ENCODE measurements at places on chromosomes 3 and 15.
A peak's percentile ranks its signal among the peaks of the same experiment; 100 is the strongest.

DNA sequence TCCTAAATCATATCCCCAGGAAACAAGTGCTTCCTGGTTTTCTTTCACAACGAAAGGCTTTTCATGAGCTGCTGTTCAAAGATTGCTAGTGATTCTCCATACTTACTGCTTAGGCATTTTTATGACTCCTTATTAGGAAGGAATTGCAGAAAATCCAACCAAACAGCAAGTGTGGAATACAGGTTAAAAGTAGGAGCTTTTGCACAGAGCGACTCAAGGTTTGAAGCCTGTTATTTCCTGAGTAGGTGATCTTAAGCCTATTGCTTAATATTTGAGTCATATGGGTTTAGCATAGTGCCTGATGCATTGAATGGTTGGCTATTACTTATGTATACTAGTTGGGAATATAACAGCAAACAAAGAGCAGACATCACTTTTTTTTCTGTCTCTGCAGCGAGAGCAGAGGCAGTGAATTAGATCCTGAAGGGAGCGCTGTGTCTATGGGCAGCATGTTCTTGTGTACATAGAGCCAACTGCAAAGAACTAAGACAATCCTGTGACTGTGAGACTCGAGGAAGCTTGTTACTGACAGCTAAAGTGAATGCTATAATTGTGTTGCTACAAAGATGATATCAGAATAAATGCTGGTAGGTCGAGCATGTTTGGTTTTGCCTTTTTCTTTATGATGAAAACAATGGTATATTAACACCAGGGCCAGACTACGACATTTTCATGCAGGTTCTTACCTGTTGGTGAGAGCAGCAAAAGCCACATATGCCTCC, 6.3 kb downstream of the TM4SF1 start:
- DNase-seq, result peak; percentile 77

DNA sequence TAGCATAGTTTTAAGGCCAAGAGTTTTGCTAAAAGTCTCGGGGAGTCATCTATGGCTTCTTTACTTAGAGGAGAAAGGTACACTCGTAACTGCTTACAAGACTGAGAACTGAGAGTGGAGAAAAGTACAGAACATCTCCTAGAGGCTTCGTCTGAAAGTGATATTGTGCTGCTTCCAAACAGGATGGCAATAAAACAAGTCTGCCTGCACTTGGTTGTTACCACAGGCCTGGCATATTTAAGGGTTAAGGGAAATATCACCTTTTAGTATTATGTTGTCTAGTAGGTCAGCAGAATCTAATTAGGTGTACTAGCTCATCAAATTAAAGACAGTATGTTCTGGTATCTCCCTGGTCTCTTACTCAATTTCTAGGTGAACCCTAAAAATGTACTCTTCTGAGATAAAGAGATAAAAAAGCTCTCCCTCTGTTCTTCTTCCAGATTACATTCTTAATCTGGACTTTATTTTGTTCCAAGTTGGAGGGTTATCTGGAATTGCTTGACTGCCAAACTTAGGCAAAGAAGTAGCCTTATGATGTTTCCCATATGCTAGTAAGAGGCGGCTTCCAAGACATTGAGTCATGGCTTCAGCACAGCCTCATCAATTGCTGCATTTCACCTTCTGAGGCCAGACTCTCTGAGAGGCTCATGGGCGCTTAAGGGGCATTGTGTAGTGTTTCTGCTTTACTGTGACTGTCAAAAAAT, 181.3 kb downstream of the LSAMP start:
- peak; percentile 76 for DNase-seq

- no peak for DNase-seq
These were observed 153.9 kb downstream of the PCCB start for GRCh38 chr3:136404056-136404455.

DNA sequence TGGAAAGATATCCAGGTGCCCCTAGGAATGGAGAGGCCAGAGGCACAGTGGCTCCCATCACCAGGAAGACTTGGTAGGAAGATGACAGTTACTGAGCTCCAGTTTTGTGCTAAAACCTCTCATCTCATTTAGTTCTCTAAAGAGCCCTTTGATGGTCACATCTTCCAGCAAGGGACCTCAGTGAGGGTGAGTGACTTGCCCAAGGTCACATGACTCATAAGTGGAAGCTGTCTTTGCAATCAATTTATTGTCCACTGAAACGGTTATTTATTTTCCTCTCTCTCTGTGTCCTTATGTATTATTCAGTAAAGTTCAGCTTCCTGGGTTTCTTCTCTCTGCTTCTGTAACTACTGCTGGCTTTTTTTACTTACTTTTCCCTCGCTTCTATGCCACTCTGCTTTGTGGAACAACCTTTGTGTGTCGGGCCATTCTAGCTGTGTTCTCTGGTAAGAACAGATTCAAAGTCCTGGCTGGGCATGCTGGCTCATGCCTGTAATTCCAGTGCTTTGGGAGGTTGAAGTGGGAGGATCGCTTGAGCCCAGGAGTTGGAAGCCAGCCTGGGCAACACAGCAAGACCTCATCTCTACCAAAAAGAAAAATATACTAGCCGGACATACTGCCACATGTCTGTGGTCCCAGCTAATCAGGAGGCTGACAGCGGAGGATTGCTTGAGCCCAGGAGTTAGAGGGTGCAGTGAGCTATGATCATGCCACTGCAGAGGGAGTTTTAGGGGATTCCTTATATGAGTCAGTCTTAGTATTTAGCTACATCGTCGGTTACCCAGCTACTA, 55.9 kb downstream of the PDIA5 start:
- no peak for DNase-seq

DNA sequence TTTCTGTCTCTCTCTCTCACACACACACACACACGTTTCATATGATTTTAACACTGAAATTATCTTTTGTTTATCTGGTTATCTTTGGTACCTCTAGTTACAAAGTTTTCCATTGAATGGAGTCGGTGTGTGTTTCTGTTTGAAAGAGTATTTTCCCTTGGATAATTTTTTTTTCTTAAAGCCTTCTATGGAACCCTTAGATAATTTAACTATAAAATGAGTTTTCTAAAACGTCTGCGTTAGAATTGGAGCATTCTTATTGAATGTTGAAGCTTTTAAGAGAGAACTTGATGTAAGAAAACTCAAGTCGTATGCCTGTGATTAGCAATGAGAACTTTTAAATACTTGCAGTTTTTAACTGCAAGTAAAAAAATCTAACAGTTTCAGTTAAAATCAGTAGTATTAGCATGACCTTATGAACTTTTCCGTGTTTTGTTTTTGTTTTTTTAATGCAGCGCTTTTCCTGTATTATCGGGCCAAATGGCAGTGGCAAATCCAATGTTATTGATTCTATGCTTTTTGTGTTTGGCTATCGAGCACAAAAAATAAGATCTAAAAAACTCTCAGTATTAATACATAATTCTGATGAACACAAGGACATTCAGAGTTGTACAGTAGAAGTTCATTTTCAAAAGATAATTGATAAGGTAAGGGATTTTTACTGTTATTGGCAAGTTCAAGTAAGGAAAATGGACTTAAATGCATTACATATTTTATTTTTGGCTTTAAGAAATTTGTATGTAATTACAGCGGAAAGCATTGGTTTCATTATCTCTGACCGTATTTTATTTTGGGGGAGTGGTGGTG, 3.0 kb downstream of the SMC4 start:
- DNase-seq, result no peak

DNA sequence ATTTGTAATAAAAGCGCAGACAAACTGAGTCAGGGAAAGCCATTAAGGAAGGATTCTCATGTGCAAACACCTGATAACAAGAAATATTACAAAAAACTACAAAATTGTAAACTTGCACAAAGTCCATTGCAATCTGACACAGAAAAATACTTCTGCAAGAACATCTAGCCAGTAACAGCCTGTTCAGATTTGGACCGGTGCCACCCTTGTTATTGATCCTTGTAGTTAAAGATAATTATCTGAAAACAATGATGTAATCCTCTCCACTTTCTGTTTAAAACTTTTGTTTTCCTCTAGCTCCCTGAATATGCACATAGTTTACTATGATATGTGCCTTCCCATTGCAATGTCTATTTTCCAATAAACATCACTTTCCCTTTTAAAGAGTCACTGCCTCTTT, 1090.2 kb downstream of the PLOD2 start:
- no peak for DNase-seq
